Mesothelial cell of epicardium (in vitro differentiated cells): ENCODE measurements at places on chromosomes 5 and 9.

DNA sequence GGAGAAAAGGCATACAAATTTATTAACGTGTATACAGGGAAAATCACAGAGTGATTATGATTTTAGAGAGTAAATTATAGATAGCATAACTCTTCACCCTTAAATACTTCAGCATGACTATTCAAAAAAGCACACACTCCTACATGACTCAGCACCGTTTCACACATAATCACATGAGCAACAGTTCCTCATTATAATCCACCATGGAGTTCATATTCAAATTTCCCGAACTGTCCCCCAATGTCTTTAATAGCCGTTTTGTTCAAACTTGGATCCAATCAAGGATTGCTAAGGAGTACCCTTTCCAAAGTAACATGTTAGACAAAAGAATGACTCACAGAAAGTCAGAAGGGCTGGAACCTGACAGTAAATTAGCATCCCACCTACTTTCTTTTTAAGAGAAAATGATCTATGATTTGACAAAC lies 32.1 kb downstream of the RAPGEF1 start:
- DNase-seq, result no peak
- no peaks in the 10 kb centered on the region for H3K36me3 ChIP-seq
- H3K27ac ChIP-seq, result no peak overlapping the region
- H3K4me3 ChIP-seq, result no peak overlapping the region

GRCh38 chr5:135356522-135357318 lies 42.3 kb downstream of the MACROH2A1 start:
- no peak overlapping the region for H3K4me3 ChIP-seq
- peak overlapping the region; percentile 86 for H3K27ac ChIP-seq
- DNase-seq, result no peak
- peaks cover 22% of the 10 kb centered on the region for H3K4me1 ChIP-seq
- peaks cover 27% of the 10 kb centered on the region for H3K36me3 ChIP-seq

DNA sequence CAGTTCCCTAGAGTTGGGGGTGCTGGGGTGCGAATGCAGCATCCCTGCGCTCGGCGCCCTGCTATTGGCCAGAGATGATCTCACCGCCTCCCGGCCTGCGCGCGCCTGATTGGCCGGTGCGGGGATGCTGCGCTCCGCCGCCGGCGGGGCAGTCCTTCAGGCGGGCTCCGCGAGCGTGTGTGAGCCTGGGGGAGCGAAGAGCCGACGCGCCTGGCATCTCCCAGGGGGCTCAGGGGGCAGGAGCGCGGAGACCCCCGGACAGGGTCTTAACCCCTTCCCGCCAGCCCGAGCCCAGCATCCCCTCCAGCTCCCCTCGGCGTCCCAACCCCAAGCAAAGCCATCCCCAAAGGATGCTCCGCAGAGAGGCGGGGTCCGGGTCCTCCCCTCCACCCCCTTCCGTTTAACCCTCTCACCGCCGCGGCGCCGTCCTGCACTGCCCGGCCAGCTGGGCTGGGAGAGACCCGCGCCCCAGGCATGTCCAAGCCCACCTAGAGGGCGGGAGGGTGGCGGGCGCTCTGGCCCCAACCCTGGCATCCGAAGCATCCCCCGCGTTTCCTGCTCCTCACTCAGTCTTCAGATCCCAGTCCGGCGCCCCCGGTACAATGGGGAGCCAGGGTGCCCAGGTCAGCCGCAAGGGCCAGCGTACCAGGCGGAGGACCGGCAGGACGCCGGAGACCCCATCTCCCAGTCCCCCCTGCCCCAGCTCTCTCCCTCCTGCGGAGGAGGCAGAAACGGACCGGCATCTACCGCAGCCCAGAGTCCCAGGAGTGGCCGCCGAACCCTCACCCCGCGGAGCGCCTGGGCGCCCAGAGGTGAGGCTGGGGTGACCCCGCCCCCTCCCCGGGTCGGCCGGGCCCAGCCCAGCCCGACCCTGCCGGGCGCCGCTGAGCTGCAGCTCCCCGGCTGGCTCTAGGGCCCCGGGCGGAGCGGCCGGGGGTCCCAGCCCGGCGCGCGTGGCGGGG lies 19.3 kb upstream of the TOR2A start:
- H3K27me3 ChIP-seq, result peaks cover 70% of the 10 kb centered on the region
- H3K36me3 ChIP-seq, result no peaks in the 10 kb centered on the region
- H3K27ac ChIP-seq, result no peak overlapping the region
- peak overlapping the region; percentile 4 for H3K4me3 ChIP-seq
- DNase-seq, result no peak

- H3K36me3 ChIP-seq, result peaks cover 10% of the 10 kb centered on the region
- H3K27me3 ChIP-seq, result no peaks in the 10 kb centered on the region
- no peak overlapping the region for H3K4me3 ChIP-seq
Observed at GRCh38 chr5:132473019-132473531, 17.5 kb downstream of the IRF1 start.

DNA sequence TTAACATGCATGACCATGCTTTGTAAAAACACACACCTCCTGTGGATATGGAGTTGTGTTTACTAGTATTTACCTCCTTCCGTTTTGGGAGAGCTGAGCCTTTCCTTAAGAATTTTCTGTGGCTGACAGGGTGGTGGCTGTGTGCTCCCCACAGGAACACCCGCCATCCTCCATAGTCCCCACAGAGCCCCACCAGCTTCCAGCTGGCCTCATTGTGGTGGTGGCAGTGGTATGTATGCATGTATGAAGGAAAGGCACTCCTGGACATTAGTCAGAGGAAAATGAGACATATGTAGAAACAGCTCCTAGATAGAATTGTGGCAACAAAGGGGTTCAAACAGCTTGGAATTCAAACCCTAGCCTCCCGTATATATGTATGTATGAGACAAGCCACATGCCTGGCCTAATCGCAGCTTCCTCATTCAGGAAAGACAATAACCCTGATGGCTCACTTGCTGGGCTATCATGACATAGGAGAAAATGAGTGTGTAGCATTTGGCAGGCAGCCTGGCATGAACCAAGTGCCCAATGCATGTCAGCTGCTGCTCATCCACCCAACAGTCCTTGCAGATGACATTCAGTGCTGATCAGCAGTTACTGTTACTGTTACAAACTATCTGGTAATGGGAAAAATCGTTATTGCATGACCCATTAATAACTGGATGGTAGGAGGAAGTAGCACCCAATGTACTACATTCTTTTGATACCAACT lies 459.7 kb downstream of the EBF1 start:
- H3K4me1 ChIP-seq, result no peaks in the 10 kb centered on the region
- no peak overlapping the region for H3K27ac ChIP-seq
- H3K4me3 ChIP-seq, result no peak overlapping the region
- peaks cover 7% of the 10 kb centered on the region for H3K27me3 ChIP-seq

DNA sequence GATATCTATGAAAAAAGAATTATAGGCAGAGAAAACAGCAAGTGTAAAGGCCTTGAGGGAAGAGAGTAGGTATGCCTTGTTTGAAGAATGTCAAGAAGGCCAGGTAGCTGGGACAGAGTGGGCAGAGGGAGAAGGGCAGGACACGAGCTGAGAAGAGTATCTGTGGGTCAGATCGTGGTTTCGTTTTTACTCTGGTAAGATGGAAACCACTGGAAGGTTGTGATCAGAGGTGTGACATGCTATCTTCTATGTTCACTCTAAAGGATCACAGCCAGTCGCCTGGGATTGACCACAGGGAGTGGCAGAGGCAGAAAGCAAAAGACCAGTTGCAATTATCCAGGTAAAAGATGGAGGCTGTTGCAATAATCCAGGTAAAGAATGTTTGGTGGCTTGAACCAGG lies 12.6 kb upstream of the ARHGAP26 start:
- no peak overlapping the region for H3K4me3 ChIP-seq
- H3K36me3 ChIP-seq, result no peaks in the 10 kb centered on the region
- DNase-seq, result no peak
- no peak overlapping the region for H3K27ac ChIP-seq
- H3K4me1 ChIP-seq, result peaks cover 5% of the 10 kb centered on the region
- H3K27me3 ChIP-seq, result no peaks in the 10 kb centered on the region

GRCh38 chr5:59517926-59518585 lies 375.5 kb downstream of the PDE4D start:
- no peaks in the 10 kb centered on the region for H3K27me3 ChIP-seq
- H3K4me3 ChIP-seq, result no peak overlapping the region
- H3K27ac ChIP-seq, result no peak overlapping the region
- peaks cover 10% of the 10 kb centered on the region for H3K4me1 ChIP-seq
- no peak for DNase-seq

DNA sequence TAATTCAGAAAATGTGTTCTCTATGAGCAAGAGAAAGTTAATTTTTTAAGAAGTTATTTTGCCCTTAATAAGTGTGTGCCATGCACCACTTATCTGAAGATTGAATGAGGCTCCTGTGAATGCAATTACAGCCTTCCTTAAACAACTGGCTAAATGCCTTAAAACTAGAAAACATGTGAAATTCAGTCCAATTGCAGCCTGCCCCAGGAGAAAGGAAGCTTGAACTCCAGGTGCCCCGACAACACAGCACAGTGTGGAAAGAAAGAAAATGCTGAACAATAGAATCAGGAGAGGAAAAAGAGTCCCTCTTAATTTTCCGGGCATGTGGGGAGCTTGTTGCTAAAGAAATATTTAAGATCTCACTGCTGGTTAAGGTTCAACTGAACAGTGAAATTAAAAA lies 8.8 kb downstream of the LHFPL2 start:
- H3K36me3 ChIP-seq, result peaks cover 4% of the 10 kb centered on the region
- H3K27me3 ChIP-seq, result no peaks in the 10 kb centered on the region
- peak overlapping the region; percentile 81 for H3K27ac ChIP-seq
- H3K4me1 ChIP-seq, result peaks cover 57% of the 10 kb centered on the region

GRCh38 chr5:142726188-142726731 lies 40.4 kb upstream of the FGF1 start:
- no peak overlapping the region for H3K27ac ChIP-seq
- H3K4me3 ChIP-seq, result no peak overlapping the region
- H3K36me3 ChIP-seq, result no peaks in the 10 kb centered on the region
- no peak for DNase-seq

GRCh38 chr9:85414390-85414789 lies 327.4 kb downstream of the AGTPBP1 start:
- no peak overlapping the region for H3K4me3 ChIP-seq
- no peak overlapping the region for H3K27ac ChIP-seq
- H3K36me3 ChIP-seq, result no peaks in the 10 kb centered on the region
